ENCODE measurements at places on chromosomes 13 and 19.

DNA sequence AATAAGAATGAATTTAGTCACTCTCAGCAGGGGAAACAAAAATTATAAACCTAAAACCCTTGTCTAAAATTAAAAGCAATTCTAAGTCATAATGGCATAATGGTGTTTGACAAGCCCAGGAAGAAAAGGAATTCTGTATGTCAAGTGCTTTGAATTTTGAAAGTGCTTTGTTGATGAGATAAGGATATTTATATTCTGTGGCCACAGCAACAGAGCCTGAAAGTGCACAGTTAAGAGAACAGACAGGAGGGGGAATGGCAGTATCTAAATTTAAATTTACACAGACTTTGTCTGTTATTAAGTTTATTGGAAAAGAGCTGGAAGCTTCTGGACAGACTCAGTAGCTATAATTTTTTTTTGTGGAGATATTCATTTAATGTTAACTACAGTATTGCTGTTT lies 69.8 kb downstream of the OLFM4 start:
- DNase-seq: no peak

DNA sequence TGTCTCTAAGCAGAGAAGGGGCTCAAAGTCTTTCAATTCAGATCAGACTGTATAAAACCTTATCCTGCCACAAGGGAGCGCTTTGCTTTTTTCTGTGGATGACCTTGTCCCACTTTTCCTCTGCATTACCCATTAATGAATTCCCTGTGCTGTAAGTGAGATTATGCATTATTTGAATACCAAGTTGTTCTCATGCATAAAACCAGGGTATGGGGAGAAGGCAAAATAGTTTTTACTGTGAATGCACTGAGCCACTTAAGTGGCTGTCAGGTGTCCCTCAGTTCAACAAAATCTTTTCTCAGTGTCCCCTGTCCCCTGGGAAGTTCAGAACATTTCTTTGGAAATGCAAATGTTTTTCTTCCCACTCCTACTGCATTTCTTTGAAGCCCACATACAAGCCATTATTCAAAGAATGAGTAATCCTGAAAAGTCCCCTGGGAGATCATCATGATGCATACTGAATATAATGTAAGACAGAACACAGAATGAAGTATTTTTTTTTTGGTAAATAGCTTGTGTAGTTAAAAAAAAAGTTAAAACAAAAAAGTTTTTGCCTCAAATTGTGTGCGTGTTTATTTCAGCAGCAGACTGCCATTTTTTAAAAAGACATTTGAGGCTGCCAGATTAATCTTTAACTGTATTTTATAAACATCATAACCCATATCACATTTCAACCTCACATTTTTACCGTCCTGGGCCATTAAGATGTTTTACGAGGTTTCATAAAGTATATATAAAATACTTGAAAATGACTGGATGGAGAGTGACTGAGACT lies 506.7 kb upstream of the PCDH9 start:
- DNase-seq: peak; percentile 5

GRCh38 chr19:1967087-1967608 lies 26.2 kb downstream of the CSNK1G2 start:
- no peak for DNase-seq

DNA sequence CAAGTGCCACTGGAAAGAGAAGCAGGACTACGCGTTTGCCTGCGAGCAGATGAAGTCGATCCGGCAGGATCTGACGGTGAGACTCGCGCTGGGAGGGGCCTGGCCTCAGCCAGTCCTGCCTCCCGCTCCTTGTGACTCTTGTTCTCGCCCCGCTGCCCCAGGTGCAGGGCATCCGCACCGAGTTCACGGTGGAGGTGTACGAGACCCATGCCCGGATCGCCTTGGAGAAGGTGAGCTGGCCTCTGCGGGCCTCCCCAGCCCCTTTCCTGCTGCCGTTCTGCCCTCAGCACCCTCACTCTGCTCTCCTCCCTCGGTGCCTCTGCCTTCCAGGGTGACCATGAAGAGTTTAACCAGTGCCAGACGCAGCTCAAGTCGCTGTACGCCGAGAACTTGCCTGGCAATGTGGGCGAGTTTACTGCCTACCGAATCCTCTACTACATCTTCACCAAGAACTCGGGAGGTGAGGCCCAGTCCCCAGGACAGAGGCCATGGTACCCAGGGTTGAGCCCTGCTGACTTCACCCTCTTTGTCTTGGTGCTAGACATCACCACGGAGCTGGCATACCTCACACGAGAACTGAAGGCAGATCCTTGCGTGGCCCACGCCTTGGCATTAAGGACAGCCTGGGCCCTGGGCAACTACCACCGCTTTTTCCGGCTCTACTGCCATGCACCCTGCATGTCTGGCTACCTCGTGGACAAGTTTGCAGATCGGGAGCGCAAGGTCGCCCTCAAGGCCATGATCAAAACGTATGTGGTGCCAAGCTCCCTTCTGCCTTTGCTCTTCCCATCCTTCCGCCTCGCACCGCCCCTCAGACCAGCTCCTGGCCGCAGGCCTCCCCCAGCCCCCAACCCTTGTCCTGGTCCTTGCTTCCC lies 5.6 kb downstream of the LENG9 start:
- DNase-seq: no peak

GRCh38 chr13:78595495-78596398 lies 7.6 kb downstream of the POU4F1 start:
- no peak for DNase-seq

- no peak for DNase-seq
Observed at GRCh38 chr19:50590191-50590590, 22.0 kb upstream of the LRRC4B start.

GRCh38 chr13:112106478-112107141 lies 39.7 kb downstream of the SOX1 start:
- DNase-seq: no peak

GRCh38 chr13:27980280-27980998 lies 8.1 kb downstream of the URAD start:
- no peak for DNase-seq

- DNase-seq: no peak
Observed at GRCh38 chr13:28179974-28180373, 41.6 kb downstream of the PAN3 start.

GRCh38 chr19:55097864-55098715 lies 19.3 kb downstream of the PPP1R12C start:
- no peak for DNase-seq

DNA sequence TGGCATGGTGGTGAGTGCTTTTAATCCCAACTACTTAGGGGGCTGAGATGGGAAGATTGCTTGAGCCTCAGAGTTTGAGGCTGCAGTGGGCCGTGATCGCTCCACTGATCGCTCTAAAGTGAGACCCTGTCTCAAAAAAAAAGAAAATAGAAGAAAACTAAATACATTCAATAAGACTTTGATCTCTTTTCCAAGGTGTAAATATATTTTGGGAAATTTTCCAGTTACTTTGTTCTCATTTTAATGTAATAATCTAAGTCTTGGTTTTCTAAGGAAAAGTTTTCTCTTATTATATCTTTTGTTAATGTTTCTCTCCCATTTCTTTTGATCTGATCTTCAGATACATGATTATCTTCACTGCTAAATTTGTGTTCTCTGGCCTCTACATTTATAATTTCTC lies 9.6 kb downstream of the LDLR start:
- DNase-seq: no peak

- DNase-seq: no peak
Observed at GRCh38 chr19:18708452-18709231, 25.2 kb downstream of the CRTC1 start.

DNA sequence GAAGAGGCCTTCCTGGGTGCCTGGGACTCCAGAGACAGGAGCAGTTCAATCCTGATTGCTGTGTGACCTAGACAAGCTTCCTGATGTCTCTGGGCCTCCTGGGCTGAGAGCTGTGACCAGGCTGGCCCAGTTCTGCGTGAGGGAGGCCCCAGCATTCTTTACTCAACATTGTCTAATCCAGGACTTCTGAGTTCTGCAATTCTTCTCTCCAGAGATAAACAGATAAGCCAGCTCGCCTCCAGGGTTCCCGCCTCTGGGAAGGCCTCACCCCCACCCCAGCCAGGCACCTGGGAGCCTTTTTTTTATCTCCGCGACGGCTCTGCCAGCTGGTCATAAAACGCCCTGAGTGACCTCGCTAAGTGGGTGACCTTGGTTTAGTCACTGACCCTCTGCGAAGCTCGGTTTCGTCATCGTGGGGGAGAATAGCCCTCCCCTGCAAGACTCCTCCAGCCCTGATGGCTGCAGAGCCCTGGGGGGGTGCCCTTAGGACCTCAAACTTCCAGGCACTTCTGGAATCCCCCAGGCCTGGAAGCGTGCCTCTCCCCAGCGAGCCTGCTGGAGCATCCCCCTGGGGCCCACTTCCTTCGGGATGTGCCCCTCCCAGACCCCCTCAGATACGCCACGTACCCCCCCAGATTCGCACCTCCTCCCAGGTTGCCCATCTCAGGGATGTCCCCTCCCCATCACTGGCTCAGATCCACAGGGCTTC lies 1.9 kb downstream of the SULT2B1 start:
- peak; percentile 27 for DNase-seq

DNA sequence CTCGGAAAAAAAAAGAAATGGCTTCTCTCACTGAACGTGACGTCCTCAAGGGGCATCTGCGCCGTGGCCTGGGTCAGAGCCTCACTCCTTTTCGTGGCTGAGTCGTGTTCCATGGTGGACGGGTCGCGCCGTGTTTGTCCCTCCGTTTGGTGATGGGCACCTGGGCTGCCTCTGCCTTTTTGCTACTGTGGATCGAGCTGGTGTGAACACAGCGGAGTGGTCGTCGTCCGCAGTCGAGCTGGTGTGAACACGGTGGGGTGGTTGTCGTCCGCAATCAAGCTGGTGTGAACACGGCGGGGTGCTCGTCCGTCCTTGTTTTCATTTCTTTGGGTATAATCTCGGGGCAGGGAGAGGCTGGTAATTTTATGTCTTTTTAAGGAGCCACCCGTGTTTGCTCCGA lies 11.6 kb downstream of the HCN2 start:
- no peak for DNase-seq

DNA sequence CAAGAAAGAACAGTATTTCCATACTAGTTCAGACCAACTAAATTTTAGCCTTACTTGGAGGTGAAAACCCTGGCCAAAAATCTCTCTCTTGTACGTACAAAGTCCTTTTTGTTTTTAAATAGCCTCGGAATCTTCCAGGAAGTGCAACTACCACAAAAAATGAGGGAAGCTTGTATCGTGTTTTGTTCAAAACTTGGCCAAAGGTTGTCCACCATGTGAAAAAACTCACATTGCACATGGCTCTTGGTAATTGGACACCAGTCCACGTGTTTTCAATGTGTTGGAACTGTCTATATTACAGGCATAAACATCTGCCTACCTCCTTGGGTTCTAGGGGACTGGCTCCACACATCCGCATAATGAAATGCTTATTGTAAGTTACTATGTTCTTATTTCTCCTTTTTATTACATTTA lies 15.2 kb upstream of the STRN4 start:
- DNase-seq: peak; percentile 31

DNA sequence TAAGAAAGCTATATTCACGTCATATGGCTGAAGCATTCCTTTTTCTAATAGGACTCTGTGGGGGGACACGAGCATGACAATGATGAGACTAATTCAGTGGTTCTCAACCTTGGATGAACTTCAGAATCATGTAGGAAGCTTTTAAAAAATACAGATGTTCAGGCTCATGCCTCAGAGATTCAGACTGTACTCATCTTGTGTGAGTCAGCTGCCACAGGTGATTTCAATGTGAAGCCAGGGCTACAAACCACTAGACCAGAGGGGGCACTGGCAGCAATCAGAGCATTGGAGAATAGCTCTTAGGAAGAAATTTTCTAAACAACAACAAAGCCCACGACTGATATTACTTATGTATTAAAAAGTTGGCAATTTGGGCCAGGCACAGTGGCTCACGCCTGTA lies 91.7 kb downstream of the SERP2 start:
- DNase-seq: peak; percentile 3

GRCh38 chr19:35347930-35348298 lies 212 bp downstream of the FFAR1 start:
- DNase-seq: no peak

GRCh38 chr13:100753376-100753775 lies 78.8 kb upstream of the TMTC4 start:
- DNase-seq: no peak

GRCh38 chr13:38669234-38669964 lies 17.5 kb upstream of the FREM2 start:
- no peak for DNase-seq

DNA sequence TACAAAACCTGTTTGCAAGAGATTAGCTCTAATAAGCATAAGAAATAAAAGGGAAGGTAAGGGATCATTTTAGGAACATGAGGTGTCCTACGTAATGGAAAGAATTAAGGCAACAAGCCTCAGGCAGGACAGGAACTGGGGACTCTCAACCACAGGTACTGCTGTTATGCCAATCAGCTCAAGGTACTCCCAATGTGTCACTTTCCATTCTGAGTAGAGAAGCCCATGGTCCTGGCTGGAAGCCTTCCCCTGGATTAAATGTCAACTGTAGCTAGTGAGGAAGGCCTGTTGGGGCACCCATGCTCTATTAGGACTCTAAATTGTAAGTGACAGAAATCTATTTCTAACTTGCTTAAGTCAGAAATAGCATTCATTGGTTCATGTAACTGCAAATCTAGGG lies 134.6 kb downstream of the DPF1 start:
- no peak for DNase-seq

DNA sequence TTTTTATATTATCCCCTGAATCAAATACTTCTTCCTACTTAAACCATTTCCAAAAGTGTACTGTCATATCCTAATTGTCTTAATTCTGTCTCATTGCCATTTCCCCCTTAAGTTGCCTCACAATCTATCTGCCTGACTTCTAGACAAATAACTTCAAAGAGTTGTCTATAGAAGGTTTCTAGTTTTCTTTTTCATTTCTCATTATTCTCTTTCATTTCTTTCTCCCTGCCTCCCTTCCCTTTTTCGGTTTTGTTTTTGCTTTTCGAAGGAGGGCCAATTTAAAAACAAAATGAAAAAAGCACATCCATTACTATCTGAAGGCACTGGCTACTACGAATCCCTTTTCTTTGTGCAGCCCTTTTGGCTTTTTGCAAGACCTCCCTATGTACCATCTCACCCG lies 367.2 kb downstream of the DNAJC15 start:
- DNase-seq: no peak

GRCh38 chr19:34975056-34975455 lies 11.0 kb upstream of the ZNF792 start:
- DNase-seq: no peak

GRCh38 chr19:2037651-2038255 lies 13.3 kb downstream of the MKNK2 start:
- no peak for DNase-seq

- DNase-seq: no peak
Observed at GRCh38 chr13:61880578-61881283, 465.1 kb upstream of the PCDH20 start.

DNA sequence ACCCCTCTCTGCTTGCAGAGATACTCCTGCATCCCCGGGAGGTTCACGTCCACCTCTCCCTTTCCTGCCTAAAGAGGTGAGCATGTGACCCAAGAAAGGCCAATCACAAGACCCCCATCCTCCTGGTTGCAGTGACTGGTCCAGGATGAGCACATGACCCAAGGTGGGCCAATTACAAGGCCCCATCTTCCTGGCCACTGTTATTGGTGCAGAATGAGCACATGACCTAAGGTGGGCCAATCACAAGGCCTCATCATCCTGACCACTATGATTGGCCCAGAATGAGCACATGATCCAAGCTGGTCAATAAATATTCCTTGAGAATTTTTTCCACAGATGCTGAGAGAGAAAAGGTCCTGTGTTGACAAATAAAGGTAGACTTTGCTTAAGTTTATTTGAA lies 350.7 kb downstream of the EFNB2 start:
- no peak for DNase-seq
